HCT116 (cell line): ENCODE measurements at places on chromosomes 6 and 20.

GRCh38 chr6:4351520-4352321 lies 216.3 kb upstream of the ECI2 start:
- DNase-seq = peak; percentile 36

GRCh38 chr6:77813090-77813489 lies 160.3 kb downstream of the MEI4 start:
- DNase-seq = no peak

DNA sequence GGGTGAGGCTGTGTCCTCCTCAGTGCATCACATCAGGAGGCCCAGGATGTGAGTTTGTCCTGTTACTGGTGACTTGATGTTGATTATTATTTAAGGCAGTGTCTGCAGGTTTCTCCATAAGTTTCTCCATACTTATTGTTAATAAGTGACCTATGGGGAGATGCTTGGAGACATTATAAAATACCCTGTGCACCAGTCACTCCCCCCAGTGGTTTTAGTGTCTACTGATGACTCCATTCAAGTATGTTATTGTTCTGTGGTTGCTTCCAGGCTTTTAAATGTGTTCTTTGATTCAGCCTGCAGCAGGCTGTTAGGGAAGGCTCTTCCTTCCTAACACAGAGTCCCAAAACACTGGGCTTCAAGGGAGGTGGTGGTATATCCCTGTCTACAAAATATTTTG lies 14.6 kb upstream of the CST3 start:
- no peak for DNase-seq

GRCh38 chr20:25218109-25218486 lies 22.6 kb downstream of the ENTPD6 start:
- DNase-seq = no peak

- DNase-seq = no peak
These were observed at the start of gene PPP1R14C for GRCh38 chr6:150142670-150143515. PPP1R14C (plus strand) TSS chr6:150143044; CDS start chr6:150143193, 149 bp downstream.

DNA sequence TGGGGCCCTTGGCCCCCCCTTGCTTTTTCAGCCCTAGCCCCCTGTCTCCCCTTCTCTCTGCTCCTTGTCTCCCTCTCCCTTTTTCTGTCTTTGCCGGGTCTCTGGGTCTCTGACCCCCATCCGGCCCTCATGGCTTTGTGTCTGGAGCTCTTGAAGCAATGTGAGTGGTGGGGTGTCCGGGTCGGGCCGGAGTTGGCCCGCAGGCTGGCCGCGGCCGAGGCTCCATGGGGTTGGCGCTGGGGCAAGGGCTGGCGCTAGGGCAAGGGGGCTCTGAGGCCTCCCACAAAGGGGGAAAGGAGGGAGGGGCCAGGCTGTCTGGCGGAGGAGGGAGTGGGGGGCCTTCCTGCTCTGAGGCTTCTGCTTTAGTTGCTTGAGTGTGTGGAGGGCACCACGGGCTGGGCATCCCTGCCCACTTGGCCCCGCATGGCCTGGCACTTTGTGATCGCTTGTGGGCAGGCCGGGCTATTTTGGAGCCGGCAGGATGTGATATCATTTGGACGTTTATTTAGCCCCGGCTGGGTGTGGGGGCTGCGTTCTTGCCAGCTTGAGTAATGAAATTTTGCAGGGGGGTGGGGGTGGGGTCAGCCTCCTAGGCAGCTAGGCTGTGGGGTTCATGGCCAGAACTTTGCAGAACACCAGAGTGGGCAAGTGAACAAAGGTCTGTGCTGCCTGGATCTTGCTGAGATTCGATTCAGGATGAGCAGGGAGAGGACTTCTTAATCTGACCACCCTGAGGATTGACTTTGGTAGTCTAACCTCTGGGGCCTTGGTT lies 78.7 kb upstream of the MYL9 start:
- DNase-seq = no peak

DNA sequence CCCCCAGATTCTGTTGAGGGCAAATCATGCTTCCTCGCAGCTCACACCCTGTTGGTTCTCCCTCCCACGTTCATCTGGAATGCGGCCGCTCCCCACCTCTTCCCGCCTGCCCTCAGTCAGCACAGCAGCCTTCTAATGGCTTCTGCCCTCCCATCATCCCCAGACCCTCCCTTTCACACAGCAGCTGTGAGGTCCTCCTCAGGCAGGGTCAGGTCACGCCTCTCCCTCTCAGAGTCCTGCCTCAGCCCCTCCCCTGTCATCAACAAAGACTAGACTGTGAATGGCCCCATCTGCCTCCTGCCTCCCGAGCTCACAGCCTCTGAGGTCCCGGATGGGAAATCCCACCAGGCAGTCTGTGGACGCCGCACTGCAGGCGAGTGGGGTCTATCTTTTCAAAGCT lies 7.9 kb upstream of the BHLHE23 start:
- DNase-seq = no peak

- DNase-seq = peak; percentile 12
These were observed 13.5 kb downstream of the HAO1 start for GRCh38 chr20:7926767-7927166.

GRCh38 chr20:37475252-37475651 lies 45.8 kb upstream of the NNAT start:
- no peak for DNase-seq

DNA sequence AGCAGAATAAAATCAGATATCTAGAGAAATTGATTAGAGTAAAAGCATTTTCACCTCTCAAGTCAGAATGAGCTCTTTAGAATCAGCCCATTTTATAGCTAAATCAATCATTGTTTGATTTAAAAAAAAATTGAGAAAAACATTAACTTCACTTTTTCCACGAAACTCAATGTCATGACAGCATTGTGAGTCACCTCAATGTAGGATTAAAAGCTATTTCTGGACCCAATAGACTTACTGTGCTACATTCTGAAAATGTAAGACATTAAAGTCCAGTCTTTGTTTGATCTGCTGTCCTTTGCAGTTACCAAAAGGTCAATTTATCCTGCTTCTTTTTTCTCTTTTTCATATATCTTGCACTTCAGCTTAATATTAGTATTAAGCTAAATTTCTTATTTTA lies 519.4 kb upstream of the ZNF337 start:
- no peak for DNase-seq

GRCh38 chr6:43220439-43220951 lies 8.8 kb downstream of the DNPH1 start:
- DNase-seq = no peak

DNA sequence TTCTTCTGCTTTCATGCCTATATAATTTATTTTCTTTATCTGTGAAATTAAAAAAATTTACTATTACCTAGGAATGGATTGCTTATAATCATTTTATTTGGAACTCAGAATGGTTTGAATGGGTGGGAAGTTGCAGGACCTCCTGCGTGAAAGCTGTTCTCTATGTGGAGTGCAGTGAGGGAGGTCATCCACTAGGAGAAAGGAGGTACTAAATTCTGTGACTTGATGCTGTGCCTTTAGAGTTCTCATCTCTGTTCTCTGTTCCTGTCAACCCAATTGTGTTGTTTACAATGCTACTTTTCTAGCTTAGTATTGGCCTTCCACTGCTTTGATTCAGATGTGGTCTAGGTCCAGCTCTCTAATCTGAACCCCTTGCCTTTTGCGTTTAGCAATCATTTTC lies 65.0 kb upstream of the HIVEP1 start:
- no peak for DNase-seq

GRCh38 chr6:45784250-45784649 lies 231.4 kb downstream of the CLIC5 start:
- no peak for DNase-seq

- DNase-seq = no peak
These were observed 4.2 kb downstream of the PSMF1 start for GRCh38 chr20:1122388-1123315.

GRCh38 chr6:75472885-75473284 lies 20.7 kb downstream of the FILIP1 start:
- DNase-seq = no peak

DNA sequence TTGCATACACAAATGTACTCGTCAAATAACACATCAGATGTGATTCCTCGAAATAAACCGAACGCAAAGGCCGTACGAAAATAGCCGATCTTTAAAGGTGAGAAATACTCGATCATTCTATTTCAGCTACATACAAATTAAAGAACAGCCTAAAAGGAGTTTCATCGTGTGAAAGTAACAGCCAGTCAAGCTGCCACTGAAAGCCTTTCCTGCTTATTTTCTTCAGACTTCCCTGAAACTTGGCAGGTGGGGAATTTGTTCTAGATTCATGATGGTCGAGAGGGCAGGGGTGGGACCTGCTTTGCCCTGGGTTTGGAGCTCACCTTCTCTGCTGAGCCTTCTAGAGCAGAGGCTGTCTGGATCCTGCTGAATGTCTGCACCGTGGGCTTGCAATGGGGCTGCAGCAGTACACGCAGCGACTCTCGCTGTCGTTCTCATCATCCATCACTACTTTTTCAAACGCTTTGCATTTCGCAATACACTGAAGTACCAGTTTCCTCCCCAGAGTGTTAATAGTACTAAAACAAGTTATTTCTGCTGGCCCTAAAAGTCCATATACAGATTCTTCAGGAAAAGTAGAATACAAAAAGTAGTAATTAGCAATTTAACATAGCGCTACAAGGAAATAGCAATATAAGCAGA lies 16.2 kb downstream of the FOXC1 start:
- no peak for DNase-seq

DNA sequence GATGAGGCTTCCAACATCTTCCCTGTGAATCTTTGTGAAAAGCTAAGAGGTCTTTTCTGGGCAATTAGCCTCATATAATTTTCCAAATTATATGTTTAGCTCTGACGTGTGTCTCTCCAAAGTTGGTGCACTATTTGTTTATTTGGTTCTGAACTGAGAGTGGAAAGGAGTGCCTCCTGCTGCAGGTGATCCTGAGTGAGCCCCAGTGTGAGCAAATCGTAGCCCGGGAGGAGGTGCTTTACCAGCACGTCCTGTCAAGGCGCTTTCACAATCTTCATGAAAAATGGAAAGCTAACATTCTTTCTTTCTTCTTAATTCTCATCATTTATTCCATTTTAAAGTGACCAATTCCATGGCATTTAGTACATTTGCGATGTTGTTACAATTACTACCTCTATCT lies 231.9 kb downstream of the BMP2 start:
- DNase-seq = no peak

DNA sequence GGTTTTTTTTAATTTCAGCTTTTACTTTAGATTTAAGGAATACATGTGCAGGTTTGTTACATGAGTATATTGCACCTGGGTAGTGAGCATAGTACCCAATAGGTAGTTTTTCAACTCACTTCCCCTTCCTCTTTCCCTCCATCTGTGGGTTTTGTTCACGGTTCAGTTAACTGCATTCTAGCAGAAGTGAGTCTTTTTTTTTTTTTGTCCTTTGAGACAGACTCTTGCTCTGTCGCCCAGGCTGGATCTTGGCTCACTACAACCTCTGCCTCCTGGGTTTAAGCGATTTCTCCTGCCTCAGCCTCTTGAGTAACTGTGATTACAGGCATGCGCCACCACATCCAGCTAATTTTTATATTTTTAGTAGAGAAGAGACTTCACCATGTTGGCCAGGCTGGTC lies 8.7 kb downstream of the UBR2 start:
- no peak for DNase-seq
